ENCODE measurements at places on chromosomes 1 and 21. TPM values are rescaled to one million over a fixed set of nuclear protein-coding genes. Genes with fewer than 3 reads are reported as not detected.

ZNF496 gene
- total RNA-seq = 20.7 TPM

SLAMF7 gene
- 107 TPM for total RNA-seq

NKAIN1 gene
- 0.79 TPM for total RNA-seq

DNA sequence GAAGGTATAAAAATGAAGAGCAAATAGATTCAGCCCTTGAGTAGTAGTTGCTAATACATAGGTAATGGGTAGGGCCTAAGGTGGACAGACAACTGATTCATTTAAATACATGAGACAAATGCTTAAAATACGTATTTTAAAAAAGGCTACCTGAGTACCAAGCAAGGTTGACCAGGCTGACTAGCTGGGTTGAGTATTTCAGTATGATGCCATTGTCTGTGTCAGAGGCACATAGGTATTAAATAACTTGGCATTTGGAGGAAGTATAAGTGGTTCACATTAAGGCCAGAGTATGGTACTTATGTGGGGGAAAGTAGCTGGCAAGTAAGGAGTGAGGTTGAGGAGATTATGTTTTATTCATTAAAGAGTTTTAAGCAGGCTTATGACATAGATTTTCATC lies 19.4 kb downstream of the NEK7 start:
- DNase-seq = no peak

DNA sequence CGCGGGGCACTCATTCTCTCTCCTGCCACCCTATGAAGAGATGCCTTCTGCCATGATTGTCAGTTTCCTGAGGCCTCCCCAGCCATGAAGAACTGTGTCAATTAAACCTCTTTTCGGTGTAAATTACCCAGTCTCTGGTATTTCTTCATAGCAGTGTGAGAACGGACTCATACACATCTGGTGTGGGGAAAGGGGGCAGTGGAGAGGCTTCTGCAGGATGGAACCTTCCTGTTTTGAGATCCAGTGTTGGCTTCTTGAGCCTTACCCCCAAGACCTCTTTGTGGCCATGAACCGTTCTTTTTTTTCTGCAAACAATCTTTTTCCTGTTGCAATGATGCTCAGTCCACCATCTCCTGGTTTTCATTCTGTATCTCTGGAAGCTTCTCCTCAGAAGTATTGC lies 248.4 kb downstream of the PRDM2 start:
- DNase-seq = no peak

DNA sequence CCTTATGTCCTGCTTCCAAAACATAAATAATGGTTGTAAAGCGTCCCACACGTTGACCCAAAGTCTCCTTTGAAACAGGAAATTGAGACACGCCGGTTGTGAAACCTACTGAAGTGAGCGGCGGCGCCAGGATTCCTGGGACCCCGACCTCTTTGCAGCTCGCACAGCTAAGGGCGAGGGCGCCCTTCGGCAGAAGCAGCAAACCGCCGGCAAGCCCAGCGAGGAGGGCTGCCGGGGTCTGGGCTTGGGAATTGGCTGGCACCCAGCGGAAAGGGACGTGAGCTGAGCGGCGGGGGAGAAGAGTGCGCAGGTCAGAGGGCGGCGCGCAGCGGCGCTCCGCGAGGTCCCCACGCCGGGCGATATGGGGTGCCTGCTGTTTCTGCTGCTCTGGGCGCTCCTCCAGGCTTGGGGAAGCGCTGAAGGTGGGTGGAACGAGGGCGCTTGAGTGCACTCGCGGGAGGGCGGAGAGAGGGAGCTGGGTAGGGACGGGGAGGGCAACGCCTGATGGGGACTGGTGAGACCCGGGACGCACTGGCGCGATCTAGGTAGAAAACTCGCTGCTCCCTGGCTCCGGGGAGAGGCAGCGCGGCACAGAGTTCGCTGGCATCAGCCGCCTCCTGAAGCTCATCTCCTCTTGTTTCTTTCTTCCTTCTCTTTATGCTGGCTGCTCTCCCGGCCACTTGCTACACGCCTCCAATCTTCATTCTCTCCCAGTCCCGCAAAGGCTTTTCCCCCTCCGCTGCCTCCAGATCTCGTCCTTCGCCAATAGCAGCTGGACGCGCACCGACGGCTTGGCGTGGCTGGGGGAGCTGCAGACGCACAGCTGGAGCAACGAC lies at the start of gene CD1D:
Gene CD1D, plus strand, starts transcription at position 155 of the 836 bp plus-strand sequence. Its CDS starts 207 bp downstream, at position 362.
- no peak for DNase-seq

All from activated CD8-positive, alpha-beta memory T cell treated with anti-CD3 and anti-CD28 coated beads, Interleukin-2, amount 10 ng/mL, durations not matched to agents 7 days and 5 days (primary cell).